ENCODE measurements at places on chromosomes 2 and 18.

GRCh38 chr2:15836689-15837610, 103.4 kb upstream of the MYCN start:
- DNase-seq = no peak

DNA sequence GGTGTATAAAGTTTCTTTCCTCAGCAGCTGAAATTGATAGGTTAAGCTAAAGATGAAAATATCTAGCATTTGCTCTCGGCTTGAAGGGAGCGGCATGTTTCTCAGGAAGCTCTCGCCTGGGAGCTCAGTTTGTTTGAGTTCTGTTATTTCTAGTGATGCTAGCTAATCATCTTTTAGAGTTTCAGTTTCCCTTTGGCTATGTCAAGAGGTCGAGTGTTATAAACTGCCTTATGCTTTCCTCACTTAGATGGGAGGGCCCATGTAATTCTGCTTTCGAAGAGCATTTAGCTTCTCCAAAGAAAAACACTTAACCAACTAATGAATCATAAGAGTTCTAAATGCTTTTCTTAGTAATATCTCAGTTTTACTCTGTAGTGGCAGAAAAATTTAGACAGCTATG, 33.6 kb downstream of the PLCL1 start:
- DNase-seq = no peak

DNA sequence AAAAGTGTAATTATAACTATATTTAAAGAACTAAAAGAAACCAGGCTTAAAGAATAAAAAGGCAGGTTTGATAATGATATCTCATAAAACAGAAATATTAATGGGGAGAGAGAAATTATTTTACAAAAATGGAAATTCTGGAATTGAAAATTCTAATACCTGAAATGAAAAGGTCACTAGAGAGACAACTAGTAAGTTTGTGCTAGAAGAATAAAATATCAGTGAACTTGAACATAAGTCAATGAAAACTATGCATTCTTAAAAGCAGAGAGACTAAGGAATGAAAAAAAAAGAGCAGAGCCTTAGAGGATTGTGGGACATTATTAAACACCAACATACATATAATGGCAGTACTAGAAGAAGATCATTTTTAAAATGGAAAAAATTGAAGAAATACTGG, 1475.0 kb upstream of the ZEB2 start:
- DNase-seq = no peak

- DNase-seq = no peak
Observed at GRCh38 chr2:143195511-143195910, 66.3 kb downstream of the ARHGAP15 start.

- DNase-seq = no peak
Observed at GRCh38 chr2:206562375-206562774, 79.9 kb upstream of the FAM237A start.

- no peak for DNase-seq
Observed at GRCh38 chr2:78145997-78146722, 624.0 kb upstream of the LRRTM4 start.

- DNase-seq = peak; percentile 98
Observed at GRCh38 chr2:55839182-55839819, 84.3 kb downstream of the EFEMP1 start.

GRCh38 chr2:74556831-74557370, 2.4 kb downstream of the DOK1 start:
- no peak for DNase-seq

GRCh38 chr2:235940330-235940729, 227.9 kb downstream of the GBX2 start:
- peak; percentile 15 for DNase-seq

DNA sequence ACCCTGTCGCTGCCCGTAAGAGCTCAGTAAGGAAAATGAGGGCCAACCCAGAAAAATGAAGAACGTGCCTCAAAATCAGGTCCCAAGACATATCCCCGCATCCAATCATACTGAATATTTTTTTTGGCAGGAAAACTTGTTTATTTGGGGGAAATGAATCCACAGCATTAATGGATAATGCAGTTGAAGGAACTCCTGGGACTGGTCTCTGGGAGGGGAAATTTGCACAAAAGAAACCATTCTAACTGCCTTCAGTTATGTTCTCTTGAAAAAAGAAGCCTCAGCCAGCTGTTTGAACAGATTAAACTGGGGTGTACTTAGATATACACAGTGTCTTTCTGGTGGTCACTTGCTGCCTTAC, 61.3 kb downstream of the SPRED2 start:
- DNase-seq = no peak

DNA sequence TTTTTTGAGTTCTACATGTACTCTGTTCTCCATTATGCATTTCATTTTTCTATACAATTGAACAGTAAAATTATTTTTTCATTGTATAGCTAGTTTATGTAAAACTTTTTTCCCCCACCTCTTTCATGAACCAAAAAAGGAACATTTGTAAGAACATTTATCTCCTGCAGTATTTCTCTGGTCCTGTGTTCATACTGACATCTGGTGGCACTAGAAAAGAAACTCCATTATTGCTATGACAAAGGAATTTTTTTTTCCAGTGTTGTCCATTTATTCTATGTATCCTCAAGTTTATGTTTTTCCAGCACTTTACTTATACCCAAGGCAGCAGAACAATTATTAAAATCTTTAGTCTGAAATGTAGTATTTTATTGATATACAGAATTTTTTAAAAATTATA, 27.4 kb upstream of the CHAC2 start:
- peak; percentile 90 for DNase-seq

All from SHP77 treated with DMSO at 0.1 percent for 48 hours (cell line).